Suprapubic skin (tissue), 4 donors: ENCODE measurements at places on chromosomes 2 and 18. TPM values are rescaled to one million over a fixed set of nuclear protein-coding genes. Genes with fewer than 3 reads are reported as not detected.

Gene ITGB6
- total RNA-seq: 10.4 TPM

- no peak for DNase-seq
These were observed 51.3 kb upstream of the TANC1 start for GRCh38 chr2:158917121-158917520.

DNA sequence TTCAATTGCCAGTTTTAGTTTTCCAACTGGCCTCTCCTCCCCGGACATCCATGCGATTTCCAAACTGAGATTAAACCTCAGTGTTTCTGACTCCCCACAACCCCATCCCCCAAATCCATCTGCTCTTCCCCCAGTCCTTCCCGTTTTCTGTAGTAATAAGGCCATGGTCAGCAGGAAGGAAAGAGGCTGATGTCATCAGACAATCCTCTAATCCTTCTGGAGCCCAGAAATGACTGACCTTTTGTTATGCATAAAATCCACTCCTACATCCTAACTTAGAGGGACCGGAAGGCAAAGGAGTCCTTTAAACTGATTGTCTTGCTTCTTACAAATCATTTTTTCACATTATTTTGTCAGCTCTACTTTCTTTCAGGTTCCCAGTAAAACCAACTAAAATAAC lies 155.8 kb downstream of the INO80D start:
- DNase-seq: no peak

Gene ABCB11
- total RNA-seq: 0.21 TPM

- no peak for DNase-seq
These were observed 566.4 kb upstream of the ID2 start for GRCh38 chr2:8115456-8115855.

- DNase-seq: no peak
These were observed 145.0 kb downstream of the TMX3 start for GRCh38 chr18:68569936-68570335.

DNA sequence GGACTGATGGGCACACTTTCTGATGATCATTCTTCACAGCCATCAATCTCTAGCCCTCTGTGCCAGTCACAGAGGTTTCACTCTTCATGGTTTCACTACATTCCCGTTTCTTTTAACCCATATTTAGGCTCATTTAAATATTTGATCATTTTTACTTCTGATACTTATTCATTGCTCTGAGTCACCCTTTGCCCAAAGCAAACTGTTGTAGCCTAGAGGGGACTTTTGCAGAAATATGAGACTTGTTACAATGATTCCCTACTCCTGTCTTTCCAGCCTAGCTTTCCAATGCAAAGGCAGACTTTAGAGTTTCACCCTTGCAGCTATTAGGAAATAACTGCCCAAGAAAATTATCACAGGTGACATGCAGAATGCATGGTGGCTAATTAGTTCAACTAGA lies 444.2 kb downstream of the PTPRM start:
- DNase-seq: no peak

DNA sequence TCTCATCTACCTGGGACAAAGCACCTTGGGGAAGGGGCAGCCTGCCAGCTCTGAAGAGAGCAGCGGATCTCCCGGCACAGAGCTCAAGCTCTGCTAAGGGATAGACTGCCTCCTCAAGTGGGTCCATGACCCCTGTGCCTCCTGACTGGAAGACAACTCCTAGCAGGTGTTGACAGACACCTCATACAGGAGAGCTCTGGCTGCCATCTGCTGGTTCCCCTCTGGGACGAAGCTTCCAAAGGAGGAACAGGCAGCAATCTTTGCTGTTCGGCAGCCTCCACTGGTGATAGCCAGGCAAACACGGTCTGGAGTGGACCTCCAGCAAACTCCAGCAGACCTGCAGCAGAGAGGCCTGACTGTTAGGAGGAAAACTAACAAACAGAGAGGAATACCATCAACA lies 549.9 kb upstream of the LRATD1 start:
- no peak for DNase-seq

Gene ASPRV1
- 727 TPM for total RNA-seq

GRCh38 chr18:45412577-45412976 lies 202.7 kb upstream of the SLC14A2 start:
- DNase-seq: no peak

- DNase-seq: no peak
These were observed 75.3 kb downstream of the MERTK start for GRCh38 chr2:111973701-111974100.

DNA sequence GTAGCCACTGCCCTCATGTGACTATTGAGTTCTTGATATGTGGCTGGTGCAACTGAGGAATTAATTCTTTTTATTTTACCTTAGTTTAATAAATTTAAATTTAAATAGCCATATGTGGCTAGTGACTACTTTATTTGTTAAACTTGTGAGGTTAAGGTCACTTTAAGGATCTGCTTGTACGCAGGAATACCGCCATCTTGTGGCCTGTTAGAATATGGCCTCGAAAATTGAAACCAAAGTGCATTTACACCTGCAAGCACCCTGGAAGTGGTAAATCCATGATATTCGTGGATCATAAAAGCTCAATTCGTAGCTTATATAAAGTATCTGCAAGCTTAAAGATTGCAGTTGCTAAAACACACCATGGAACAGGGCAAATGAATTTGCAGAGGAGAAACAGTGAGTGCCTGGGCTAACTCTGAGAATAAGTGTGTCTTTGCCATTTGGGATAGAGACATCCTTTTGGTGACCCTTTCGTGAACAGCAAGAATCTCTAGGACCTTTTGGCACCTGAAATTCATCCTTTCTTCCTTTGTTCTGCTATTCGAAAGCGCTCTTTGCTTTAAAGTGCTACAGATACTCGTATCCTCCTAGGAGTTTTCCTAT lies 59.9 kb upstream of the REG3A start:
- DNase-seq: no peak

Gene SLC4A5
- 4.1 TPM for total RNA-seq

DNA sequence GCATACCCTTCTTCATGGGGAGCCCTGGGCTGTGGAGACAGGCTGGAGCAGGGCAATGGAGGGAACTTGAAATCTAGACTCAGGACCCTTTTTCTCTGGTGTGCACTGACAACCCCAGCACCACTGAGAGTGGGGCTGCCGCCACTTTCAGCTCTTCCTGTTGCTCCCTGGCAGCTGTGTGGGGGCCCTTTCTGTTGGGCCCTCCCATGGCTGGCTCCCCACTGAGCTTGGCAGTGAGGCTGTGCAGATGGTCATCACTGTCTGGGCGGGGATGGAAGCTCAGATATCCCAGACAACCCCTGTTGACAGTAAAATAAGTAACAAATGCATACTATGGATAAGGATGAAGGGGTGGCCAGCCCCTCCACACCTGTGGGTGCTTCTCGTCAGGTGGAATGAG lies 6.7 kb downstream of the MYO7B start:
- no peak for DNase-seq

GRCh38 chr2:202090530-202090929 lies 17.5 kb downstream of the KIAA2012 start:
- DNase-seq: no peak

GRCh38 chr2:39685126-39685525 lies 19.4 kb downstream of the TMEM178A start:
- DNase-seq: no peak

Gene OSBPL6
- total RNA-seq: 19.6 TPM

DNA sequence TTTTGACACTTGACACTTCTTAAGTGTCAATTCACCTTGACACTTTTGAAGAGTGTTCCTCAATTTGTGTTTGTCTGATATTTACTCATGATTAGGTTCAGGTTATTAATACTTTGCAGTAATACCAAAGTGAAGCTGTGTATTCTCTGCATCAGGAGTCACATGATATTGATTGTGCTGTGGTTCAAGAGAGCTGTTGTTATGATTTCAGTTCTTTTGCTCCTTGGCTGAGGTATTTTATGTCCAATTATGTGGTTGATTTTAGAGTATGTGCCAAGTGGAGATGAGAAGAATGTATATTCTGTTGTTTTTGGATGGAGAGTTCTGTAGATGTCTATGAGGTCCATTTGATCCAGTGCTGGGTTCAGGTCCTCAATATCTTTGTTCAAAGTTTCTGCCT lies 17.2 kb downstream of the EHBP1 start:
- DNase-seq: no peak

GRCh38 chr2:29496198-29496597 lies 381.0 kb downstream of the CLIP4 start:
- no peak for DNase-seq

Gene IDH1
- total RNA-seq: 38.4 TPM

Gene RFTN2
- total RNA-seq: 5.8 TPM

DNA sequence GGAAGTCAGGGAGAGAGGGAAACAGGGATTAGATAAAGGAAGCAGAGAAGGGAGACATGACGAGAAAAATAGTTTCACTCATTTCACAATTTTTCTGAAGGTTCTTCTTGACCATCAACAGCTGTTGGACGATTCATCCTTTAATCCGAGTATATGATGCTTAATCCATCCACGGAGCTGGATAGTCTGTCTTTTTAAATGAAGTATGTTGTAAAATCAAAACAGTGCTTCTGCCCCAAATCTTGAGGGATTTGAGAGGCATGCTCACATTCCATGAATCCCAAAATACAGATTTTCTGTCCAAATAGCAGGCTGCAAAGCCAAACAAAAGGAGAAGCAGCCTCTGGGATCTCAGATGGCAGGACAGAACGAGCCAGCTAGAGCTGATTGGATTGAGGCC lies 47.5 kb downstream of the EPAS1 start:
- DNase-seq: no peak

DNA sequence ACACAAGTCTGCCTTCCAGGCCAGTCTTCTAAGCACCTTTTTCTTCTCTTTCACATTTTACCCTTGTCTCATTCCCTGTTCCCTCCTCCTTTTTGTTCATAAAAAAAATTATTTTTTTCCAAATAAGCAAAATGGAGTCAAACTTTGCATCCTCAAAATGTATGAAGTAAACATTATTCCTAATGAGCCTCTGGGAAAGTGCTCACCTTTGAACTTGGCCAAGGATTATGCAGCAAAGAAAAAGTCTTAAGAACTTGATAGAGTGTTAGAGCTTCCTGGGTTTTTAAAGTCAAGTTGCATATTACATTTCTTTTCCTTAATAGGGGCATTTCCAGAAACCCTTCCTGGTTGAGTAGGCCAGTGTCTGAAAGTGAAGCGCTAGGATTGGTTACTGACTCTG lies 31.6 kb downstream of the EPAS1 start:
- no peak for DNase-seq

GRCh38 chr2:149587950-149588487 lies 444 bp upstream of the MMADHC start:
- DNase-seq: no peak

Gene PRSS56
- total RNA-seq: not detected

DNA sequence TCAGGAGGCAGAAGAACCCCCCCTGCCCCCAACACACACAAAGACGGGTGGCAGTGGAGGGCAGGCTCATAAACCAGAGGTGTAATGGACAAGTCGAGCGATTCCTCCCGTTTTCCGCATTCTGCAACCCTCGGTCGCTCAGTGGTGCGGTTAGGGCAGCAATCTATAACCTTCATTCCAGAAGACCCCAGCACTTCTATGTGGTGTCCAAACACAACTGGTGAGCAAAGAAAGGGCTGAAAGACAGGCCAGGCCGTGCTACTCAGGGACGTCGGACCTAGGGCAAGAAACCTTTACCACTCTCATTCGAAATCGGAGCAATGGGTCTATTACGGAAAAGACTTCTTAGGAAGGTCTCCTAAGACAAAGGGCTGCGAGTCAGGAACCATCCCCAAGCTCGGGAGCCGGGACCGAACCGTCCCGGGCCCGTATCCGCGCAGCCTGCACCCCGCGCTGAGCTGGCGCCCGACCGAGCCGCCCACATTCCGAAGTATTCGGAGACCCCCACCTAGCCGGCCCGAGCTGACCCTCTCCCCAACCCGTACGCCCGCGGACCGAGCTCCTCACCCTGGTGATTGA lies 568 bp downstream of the ARL5A start:
- peak; percentile 82 for DNase-seq

- DNase-seq: peak; percentile 87
These were observed 160.7 kb upstream of the HDAC4 start for GRCh38 chr2:239561446-239562001.

Gene DTYMK
- 29.1 TPM for total RNA-seq

DNA sequence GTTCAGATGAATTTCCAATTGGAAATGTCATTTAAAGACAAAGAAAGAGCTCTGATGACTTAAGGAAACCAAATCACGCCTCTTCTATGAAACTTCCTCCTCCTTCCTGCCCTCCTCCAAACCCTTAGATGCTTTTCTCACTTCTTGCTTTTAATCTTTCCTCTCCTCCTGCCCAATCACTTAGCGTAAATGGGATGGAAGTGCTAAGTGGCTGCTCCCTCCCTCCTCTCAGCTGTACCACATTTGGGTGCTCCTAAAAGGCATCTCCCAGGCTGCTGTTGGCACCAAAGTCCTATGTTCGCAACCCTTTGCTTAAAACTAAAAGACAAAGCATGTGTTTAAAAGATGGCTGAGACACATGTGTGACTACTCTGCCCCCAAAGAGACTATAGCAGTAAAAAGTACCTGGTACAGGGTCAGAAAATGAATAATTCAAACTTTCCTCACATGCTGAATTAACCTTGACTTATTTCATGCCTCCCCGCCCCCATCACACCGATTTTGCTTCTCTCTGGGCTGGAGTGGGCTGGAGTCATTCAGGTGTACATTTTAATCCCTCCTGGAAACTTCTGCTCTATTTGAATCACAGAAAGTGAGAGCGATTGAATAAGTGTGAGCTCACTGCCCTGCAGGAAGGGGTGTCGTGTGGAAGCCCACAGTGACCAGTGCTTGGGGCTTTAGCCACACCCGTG lies 59.2 kb upstream of the KLF7 start:
- no peak for DNase-seq

DNA sequence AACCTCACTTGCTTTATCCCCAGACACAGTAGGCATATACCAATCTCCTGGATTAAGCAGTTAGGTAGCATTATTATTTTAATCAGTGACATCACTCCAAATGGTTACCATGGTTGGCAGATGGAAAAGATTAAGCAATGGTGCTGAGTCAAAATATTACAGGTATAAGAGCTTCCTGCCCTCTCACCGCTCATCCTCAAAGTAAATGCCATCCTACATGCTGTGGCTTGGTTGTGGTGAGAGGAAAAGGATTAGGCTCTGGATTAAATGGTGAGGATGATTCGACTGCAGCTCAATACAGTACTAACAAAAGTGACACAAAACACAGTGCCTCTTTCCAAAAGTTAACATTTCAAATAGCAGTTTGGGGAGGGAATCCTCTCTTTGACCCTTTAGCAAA lies 108.9 kb upstream of the ACAA2 start:
- DNase-seq: no peak

DNA sequence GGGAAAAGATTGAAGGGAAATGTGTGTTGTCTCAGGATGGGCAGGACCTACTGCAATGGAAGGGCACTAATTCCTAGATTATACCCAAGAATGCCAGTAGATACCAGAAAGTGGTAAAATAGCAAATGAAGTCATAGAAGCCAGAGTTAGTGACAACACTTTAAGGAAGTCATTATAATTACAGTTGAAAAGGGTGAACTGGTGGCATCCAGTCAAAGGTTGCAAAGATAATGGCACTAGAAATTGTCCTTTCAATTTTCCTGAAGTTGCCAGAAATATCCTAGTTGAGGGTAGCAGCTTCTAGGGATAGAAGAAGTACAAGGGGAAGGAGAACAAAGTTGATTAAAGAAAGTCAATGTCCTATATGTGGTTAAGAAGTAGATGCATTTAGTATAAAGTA lies 68.8 kb upstream of the GLS start:
- no peak for DNase-seq

Gene DCTN1
- total RNA-seq: 109 TPM

Gene GDF7
- total RNA-seq: 3.1 TPM

GRCh38 chr2:169572189-169572588 lies 1.5 kb downstream of the FASTKD1 start:
- no peak for DNase-seq

- DNase-seq: no peak
These were observed 50.1 kb downstream of the SLC14A1 start for GRCh38 chr18:45774065-45774521.

Gene LINC00305
- total RNA-seq: not detected

GRCh38 chr18:35174093-35174731 lies 66.6 kb upstream of the ZNF397 start:
- DNase-seq: no peak
